ENCODE measurements at places on chromosomes 6 and 20.

DNA sequence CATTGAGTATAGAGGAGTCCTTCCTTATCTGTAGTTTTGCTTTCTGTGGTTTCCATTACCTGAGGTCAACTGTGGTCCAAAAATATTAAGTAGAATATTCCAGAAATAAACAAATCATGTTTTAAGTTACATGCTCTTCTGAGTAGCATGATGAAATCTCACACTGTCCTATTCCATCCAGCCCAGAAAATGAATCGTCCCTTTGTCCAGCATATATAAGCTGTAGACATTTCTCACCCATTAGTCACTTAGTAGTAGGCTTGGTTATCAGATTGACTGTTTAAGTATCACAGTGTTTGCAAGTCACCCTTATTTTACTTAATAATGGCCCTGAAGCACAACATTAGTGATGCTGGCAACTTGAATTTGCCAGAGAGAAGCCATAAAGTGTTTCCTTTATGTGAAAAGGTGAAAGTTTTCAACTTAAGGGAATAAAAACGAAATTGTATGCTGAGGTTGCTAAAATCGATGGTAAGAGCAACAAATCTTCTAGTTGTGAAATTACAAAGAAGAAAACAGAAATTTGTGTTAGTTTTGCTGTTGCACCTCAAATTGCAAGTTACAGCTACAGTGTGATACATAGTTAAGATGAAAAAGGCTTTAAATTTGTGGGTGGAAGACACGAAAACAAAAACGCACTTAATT, 198.6 kb upstream of the SIM1 start:
- DNase-seq, result peak; percentile 85

DNA sequence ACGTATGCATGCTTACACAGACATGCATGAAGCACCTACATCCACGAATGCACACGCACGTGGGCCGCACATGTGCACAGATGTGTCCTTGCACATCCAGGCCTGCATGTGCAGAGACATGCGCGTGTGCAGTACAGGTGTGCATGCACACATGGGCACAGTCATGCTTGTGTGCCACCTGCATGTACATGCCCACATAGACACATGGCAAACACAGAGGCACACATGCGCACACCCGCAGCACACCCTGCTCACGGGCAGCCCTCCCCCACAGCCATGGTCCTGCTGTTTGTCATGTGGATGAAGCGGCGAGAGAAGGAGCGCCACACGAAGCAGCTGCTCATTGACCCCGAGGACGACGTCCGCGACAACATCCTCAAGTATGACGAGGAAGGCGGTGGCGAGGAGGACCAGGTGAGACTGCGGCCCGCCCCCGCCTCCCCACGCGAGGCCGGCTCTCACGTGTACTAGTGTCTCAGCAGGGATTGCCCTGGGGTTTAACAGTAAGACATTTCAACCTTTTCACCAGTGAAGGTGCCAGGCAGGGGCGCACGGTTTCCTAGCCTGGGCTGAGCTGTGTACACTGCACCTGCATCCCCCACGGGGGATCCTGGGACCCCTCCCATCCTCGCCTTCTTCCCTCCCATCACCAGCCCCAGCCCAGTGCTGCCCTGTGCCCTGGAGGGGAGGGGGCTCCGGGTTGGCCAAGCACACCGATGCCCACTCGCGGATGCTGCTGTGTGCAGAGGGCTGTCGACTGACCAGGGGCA, 132.8 kb downstream of the TAF4 start:
- no peak for DNase-seq

GRCh38 chr6:143878272-143878760, 14.0 kb downstream of the ZC2HC1B start:
- DNase-seq, result peak; percentile 71

DNA sequence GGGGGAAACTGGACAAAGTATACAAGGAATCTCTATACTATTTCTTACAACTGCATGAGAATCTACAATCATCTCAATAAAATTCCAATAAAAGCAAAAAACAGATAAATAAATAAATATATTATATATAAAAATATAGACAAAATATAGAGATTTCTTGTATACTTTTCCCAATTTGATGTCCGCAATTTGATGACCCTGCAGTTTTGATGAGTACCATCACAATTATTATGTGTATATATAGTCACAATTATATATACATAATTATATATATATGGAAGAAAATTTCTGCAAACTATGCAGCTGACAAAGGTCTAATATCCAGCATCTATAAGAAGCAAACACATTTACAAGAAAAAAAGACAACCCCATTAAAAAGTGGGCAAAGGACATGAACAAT, 169.2 kb upstream of the ATXN1 start:
- no peak for DNase-seq

- DNase-seq, result no peak
Measured at GRCh38 chr20:41398408-41398807, 31.8 kb upstream of the EMILIN3 start.

DNA sequence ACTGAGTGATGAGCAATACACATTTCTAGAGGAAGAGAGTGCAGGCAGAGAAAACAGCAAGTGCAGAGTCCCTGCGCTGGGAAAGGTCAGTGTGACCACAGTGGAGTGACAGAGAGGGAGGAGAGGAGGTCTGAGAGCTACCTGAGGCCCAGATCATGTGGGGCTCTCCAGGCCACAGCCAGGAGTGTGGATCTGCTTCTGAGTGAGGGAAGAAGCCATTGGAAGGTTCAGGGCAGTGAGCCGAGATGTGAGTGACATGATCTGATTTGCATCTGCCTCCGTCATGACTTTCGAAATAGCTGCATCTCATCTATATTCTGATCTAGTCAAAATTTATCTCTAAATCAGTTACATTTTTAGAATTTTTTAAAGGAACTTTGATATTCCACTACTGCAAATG, 367.1 kb downstream of the PREX1 start:
- no peak for DNase-seq

GRCh38 chr6:3389390-3390167, 67.3 kb downstream of the SLC22A23 start:
- no peak for DNase-seq

- DNase-seq, result peak; percentile 37
Measured at GRCh38 chr6:109695468-109695867, 4.4 kb downstream of the FIG4 start.

GRCh38 chr6:42522942-42523814, 40.7 kb upstream of the UBR2 start:
- DNase-seq, result no peak

DNA sequence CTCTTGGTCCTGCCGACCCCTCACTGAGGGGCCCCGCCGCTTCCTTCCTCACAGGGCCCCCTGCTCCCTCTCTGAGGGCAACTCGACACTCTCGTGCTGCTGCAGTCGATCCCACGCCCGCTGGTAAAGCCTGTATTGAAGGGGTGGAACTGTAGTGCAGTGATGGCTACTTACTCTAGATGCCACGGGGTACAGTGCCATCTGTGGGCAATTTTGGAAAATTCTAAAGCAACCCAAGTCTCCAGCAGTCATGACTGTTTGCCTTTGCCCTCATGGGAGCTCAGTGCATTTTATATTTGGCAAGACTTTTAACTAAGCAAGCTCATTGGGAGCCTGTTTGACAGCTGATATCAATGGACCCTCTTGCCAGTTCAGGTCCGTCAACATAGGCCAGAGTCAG, 6.5 kb upstream of the C6orf136 start:
- no peak for DNase-seq

GRCh38 chr20:50126662-50127061, 13.7 kb upstream of the UBE2V1 start:
- no peak for DNase-seq

DNA sequence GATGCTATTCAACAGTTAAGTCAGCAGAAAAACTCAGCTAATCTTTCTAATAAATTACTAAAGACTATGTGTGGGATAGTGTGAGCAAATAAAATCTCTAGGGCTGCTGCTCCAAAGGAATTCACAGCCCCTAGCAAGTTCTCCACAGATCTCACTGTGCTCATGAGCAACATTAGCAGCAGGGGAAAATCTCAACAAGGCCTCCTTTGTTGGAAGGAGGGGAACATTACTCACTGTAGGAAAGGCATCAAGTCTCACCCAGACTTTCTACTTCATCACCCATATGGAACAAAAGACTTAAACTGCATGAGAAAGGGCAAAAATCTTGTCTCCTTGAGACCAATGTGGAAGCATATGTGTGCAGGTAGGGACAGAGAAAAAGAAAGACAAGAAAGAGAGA, 726.4 kb upstream of the SLC35B3 start:
- no peak for DNase-seq
